ENCODE measurements at places on chromosomes 16 and 17.

DNA sequence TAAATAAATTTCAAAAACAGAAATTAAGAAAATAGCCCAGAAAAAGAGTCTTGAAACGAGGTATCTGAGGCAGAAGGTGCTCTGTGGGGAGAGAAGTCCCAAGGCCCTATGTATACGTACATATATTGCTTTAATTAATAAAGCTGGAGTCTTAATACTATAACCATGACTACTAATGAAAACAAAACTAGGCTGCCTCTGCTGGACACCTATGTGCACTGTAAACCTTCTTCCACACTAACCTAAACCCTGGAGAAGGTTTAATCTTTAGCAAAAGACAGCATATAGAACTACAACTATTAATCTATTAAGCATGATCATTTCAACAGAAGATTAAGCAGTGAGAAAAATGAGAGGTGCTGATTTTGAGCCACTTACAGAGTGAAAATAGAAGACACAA, 153.9 kb upstream of the C17orf78 start:
- DNase-seq = no peak

DNA sequence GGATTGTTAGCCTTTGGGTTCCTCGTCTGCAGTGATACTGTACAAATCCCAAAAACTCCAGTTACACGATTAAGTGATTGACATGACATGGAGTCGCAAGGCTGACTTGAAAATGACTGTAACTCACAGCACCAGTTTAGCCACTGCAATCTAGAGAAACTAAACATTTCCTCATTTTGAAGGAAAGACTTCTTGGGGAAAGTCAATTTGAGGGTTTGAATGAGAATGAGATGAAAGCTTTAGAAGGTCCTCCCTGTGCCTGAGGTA, 4.8 kb downstream of the BANP start:
- DNase-seq = no peak

DNA sequence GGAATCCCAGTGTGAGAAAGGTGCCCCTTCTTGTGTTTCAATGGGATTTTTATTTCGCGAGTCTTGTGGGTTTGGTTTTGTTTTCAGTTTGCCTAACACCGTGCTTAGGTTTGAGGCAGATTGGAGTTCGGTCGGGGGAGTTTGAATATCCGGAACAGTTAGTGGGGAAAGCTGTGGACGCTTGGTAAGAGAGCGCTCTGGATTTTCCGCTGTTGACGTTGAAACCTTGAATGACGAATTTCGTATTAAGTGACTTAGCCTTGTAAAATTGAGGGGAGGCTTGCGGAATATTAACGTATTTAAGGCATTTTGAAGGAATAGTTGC, 567 bp downstream of the UBB start:
- no peak for DNase-seq

DNA sequence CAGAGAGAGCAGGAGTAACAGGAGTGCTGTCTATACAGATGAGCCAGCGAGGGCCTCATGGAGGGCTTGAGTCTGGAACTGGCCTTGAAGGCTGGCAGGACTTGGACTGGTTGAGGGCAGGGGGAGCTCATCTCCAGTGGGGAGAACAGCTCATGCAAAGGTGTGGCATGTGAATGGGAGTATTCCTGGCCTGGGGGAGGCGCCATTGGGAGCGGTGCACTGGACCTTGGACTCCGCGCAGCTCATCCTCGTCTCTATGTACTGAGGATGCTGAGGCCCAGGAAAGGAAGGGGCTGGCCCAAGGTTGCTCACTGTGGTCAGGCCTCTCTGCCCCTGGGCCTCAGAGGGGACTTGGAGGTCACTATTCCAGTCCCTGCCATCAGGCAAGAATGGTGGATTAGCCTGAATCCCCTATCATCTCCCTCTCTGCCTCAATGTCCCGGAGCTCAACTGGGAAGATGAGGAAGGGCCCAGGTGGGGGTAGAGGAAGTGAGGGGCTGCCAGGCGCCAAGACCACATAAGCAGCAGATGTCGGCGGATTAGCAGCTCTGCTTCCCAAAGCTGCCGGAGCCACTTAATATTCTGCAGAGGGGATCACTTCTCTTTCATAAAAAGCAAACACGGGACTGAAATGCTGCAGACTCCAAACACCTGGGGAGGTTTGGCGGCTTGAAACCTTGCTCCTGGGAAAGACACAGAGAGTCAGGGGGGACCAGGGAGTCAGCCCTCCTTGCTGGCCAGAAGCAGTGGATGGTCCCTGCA, 88.9 kb downstream of the SDK2 start:
- DNase-seq = no peak

GRCh38 chr17:61764846-61765245, 98.5 kb downstream of the BRIP1 start:
- no peak for DNase-seq

DNA sequence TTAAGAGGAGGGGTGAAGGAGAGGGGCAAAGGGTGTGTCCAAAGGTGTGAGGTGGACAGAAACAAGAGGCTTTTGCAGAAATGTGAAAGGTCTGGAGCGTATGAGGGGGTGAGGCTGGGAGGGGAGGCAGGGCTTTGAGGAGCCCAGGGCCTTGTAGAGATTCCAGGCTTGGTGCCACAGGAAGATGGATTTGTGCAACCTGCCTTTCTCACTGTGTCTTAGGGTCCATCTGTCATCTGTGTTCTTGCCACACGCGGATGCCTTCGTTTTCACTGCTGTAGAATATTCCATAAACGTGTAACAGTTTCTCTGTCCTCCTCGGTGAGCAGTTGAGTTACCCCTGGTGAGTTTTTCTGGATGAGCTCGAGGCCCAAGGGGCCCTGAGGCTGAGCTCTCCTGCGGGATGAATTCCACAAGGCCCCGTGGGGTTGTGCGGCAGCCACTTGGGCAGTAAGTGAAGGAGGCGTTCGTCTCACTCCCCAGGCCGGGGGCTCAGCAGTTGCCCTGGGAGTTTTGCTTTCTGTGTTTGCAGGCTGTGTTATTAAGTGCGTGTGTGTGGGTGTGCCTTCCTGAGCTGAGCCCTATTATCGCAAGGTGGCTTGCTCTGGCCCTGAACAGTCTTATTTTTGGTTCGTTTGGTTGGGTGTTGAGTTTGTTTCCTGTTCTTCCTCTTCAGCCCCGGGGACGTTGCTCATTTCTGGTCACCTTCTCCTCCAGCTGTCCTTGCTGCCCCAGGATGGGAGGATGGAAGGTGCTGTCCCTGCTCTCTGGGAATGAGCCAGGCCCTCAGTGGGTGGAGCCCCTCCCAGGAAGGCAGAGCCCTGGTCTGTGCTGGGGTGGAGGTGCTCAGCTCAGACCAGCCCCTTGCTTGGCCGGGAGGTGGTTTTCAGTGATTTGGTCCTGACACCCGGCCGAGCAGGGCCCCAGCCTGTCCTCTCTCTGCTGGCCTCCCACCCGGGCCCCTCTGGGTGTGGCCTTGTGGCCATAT, 28.4 kb downstream of the BAIAP2 start:
- no peak for DNase-seq

GRCh38 chr17:52546990-52547389, 388.5 kb upstream of the CA10 start:
- no peak for DNase-seq

- no peak for DNase-seq
Measured at GRCh38 chr16:29825145-29826044, 5.1 kb downstream of the MVP start.

DNA sequence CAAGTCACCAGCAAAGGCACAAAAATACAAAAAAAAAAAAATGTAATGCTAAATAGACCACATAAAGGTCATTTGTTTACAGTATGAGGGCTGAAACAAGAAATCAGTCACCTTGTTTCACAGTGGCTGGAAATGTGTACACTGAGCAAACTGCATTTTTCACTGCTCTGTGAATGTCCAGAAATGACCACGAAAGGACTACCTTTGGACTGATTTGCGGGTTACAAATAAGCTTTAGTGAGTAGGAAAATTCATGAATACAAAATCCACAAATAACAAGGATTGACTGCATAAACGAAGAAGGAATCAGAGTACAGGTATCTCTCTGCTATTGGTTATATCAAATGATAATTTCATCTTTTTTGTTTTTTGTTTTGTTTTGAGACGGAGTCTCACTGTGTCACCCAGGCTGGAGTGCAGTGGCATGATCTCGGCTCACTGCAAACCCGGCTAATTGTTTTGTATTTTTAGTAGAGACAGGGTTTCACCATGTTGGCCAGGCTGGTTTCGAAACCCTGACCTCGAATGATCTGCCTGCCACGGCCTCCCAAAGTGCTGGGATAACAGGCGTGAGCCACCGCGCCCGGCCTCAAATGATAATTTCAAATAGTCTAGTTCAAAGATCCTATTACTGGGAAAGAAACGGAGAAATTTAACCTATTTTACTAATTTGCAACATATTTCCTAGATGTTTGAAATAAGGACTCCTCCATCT, 30.5 kb downstream of the CYTH1 start:
- DNase-seq = no peak

DNA sequence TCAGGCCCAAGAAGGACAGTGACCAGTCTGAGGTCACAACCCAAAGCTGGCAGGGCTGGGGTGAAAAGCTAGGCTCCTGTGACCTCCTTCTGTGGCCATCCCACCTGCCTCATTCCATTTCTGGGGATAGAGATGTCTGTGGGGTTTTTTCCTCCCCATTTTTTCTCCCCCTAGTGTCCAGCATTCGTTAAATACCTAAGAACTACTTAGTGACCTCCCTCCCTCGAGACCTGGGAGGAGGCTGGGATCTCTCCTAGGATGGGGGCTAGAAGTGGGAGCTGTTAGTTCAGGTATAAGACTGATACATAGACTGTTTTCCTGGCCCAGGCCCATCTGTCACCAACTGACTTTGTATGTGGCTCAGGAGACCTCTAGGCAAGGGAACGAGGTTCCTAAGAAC, 20.5 kb upstream of the STAC2 start:
- no peak for DNase-seq

- DNase-seq = no peak
Measured at GRCh38 chr16:50884066-50884860, 142.4 kb downstream of the CYLD start.

DNA sequence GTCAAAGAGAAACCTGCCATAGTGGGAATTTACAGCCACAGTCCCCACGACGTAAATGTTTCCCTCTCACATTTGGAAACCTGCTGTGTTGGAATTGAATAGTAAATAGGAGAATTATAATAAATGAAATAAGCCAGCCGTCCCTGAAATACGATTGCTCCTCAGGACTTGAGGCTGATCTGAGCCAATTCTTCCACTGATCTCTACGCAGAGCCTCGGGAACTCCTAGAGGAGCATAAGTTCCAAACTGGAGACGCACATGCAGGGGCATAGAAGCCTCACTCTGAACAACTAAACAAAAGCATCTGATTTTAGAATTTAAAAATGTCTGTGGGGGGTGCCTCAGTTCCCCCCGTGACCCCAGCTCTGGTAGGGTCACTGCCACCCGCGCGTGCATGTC, 10.2 kb upstream of the TEX19 start:
- no peak for DNase-seq

DNA sequence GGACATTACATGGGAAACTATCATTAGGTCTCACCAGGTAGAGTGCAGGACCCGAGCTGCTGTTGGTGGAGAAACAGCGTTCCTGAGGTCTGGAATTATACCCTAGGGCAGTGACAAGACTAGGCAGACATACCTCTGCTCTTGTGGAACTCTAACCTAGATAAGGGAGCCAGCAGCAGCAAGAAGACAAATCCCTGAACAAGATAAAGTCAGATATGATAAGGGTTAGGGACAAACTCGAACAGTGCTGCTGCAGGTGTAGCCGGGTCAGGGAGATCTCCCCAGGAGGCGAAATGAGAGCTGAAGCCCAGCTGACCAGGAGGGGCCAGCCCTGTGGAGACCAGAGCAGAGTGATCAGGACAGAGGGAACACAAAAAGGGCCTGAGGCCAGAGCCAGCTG, 34.7 kb downstream of the ARSG start:
- no peak for DNase-seq

GRCh38 chr17:33803199-33803685, 451.8 kb upstream of the CCL2 start:
- no peak for DNase-seq

GRCh38 chr17:81832608-81833159, 407 bp downstream of the MCRIP1 start:
- DNase-seq = no peak

- DNase-seq = no peak
Measured at GRCh38 chr16:24734382-24734781, 4.9 kb downstream of the TNRC6A start.

- no peak for DNase-seq
Measured at GRCh38 chr17:58985971-58986370, 120.7 kb downstream of the TRIM37 start.

DNA sequence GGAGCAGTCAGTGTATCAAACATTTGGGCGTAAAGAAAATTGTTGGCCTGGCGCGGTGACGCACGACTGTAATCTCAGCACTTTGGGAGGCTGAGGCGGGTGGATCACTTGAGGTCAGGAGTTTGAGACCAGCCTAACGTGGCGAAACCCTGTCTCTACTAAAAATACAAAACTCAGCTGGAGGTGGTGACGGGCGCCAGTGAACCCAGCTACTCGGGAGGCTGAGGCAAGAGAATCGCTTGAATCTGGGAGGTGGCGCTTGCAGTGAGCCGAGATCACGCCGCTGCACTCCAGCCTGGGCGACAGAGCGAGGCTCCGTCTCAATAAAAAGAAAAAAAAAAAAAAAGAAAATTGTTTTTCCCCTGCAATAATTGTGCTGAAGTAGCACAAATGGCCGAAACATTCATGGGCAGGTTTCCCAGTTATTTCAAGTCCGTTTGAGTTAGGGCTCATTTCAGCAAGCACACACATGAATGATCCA, 1.4 kb downstream of the GCSH start:
- DNase-seq = no peak

- no peak for DNase-seq
Measured at GRCh38 chr17:48597778-48598631, 4.4 kb upstream of the HOXB5 start.

GRCh38 chr17:79295307-79295706, 220.7 kb downstream of the ENGASE start:
- DNase-seq = no peak

DNA sequence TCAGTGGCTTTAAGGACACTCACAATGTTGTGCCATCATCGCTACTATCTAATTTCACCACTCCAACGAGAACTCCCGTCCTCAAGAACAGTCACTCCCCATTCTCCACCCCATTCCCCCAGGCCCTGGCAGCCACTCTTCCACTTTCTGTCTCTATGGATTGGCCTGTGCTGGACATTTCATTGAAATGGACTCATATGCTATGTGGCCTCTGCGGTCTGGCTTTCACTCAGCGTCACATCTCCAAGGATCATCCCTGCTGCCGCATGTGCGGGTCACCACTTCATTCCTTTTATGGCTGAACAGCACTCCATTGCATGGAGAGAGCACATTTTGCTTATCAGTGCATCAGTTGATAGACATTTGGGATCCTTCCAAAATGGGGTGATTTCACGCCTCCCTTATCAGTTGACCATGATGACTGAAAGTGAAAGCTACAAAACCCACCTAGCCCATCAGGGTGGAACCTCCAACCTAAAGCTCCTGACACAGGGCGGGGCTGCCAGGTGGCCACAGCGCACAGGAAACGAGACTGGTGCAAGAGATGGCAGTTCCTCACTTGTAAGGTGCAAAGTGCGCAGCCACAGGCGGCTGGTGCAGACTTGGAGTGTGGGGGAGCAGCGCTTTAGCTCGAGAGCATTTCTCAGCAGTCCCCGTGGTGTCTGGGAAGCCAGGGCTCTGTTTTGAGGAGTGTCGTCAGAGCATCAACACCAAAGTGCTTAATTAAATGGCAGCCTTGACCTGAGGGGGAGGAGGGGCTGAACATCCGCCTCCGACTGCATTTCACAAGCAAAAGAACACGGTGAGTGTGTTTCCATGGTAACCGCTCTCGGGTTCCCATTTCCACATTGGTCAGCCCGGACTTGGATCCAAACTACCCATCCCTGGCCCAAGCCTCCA, 23.8 kb downstream of the COTL1 start:
- DNase-seq = peak; percentile 61

All from esophagus squamous epithelium (tissue), 5 donors.